Neural progenitor cell (in vitro differentiated cells): ENCODE measurements at places on chromosomes 5 and 9.
A peak's percentile ranks its signal among the peaks of the same experiment; 100 is the strongest.

DNA sequence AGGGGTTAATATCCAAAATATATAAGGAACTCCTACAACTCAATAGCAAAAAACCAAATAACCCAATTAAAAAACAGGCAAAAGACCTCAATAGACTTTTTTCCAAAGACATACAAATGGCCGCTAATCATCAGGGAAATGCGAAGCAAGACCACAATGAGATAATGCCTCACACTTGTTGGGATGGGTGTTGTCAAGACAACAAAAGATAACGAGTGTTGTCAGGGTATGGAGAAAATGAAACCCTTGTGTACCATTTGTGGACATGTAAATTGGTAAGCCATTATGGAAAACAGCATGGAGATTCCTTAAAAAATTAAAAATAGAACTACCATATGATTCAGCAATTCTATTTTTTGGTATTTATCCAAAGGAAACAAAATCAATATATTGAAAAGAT, 620.2 kb downstream of the ACTL7B start:
- no peaks in the 10 kb centered on the region for H3K4me1 ChIP-seq
- H3K4me3 ChIP-seq = no peak overlapping the region
- H3K27ac ChIP-seq = no peak overlapping the region
- H3K36me3 ChIP-seq = no peaks in the 10 kb centered on the region
- no peak for DNase-seq

DNA sequence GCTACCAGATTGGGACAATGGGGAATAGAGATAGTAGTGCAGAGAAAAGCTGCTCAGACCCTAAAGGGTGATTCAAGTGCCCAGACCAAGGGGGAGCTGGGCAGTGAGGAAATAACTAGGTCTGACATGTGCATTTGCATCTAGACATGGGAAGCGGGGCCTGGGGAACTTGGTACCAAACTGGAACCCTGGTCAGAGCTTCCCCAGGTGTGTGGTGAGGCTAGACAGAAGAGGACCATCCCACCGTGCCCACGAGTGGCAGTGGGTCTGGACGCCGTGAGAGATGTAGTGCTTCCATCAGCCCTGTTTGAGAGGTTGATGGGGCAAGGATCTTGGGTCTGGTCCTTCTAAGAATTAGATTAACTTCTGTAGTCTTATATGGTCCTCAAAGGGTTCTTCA, 7.6 kb downstream of the TMEM8B start:
- no peaks in the 10 kb centered on the region for H3K36me3 ChIP-seq
- H3K4me3 ChIP-seq = no peak overlapping the region
- DNase-seq = no peak
- H3K27ac ChIP-seq = no peak overlapping the region
- H3K27me3 ChIP-seq = no peaks in the 10 kb centered on the region

DNA sequence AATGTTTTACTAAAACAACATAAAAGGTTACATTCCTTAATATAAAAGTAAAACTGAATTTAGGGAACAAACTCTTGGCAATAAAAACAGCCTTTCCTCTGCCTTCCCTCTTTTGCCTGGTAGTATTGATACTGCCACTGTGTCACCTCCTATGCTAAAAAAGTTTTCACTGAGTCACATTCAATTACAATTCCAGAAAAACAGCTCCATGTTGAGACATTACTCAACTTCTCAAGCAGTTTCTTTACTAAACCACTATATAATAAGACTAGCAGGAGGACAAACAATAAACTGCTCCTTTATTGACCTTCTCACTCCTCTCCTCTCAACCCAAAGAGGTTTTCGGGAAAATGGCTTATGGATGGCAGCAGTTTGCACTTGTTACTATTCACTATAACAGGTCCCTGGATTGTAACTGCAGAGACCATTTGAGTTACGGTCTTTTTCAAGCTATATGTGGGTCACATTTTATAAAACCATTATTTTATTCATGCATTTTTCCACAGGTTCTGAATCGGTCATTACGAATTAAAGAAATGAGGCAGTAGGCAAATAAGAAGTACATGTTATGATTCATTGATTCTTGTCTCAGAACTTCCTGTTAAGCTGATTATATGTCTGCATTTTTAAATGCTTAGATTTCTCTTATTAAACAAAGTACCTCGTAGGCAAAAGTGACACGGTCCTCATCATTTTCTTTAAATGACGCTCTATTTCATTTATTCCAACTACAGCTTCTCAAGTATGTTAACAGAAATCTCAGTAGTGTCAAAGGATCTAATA, 2.1 kb downstream of the ZDHHC21 start:
- no peak overlapping the region for H3K4me3 ChIP-seq
- no peak overlapping the region for H3K27ac ChIP-seq
- peaks cover 13% of the 10 kb centered on the region for H3K4me1 ChIP-seq
- no peaks in the 10 kb centered on the region for H3K27me3 ChIP-seq

GRCh38 chr9:20625003-20625349, 2.7 kb upstream of the MLLT3 start:
- H3K4me3 ChIP-seq = peak overlapping the region; percentile 84
- H3K36me3 ChIP-seq = no peaks in the 10 kb centered on the region
- no peak for DNase-seq
- H3K27me3 ChIP-seq = peaks cover 39% of the 10 kb centered on the region
- H3K4me1 ChIP-seq = peaks cover 16% of the 10 kb centered on the region

GRCh38 chr9:124075761-124076160, 64.2 kb downstream of the LHX2 start:
- H3K36me3 ChIP-seq = no peaks in the 10 kb centered on the region
- no peak for DNase-seq
- no peaks in the 10 kb centered on the region for H3K4me1 ChIP-seq
- H3K27me3 ChIP-seq = no peaks in the 10 kb centered on the region
- H3K27ac ChIP-seq = no peak overlapping the region
- H3K4me3 ChIP-seq = no peak overlapping the region

DNA sequence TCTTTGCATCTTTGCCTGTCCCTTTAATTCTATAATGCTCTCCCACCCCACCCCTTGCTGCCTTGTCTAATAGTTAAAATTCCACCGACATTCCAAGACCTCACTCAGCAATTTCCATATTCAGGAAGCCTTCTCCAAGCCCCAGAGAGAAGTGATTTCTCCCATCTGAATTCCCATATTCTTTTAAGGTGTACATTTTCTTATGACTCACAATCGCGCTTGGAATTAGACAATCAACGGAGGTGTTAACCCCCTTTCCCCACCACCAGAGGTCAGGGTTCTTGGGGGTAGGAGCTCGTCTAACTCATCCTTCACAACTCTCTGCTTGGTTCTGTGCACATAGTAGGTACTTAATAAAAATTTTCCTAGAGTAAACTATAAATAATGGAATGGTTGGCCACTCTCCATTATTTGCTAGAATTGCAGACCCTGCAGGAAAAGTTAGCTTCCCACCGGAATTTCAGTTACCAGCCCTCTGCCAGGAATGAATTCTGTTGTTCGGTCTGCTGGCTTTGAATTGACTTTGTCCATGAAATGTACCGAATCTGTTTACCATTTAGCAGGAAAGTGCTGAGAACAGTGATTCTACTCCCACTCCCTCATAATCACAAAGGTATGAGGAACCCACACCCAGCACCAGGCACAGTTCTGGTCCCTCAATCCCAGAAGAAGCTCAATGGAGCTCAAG, 5.0 kb downstream of the KCNIP1 start:
- no peak overlapping the region for H3K27ac ChIP-seq
- H3K27me3 ChIP-seq = peaks cover 27% of the 10 kb centered on the region
- H3K4me3 ChIP-seq = no peak overlapping the region
- no peaks in the 10 kb centered on the region for H3K36me3 ChIP-seq
- H3K4me1 ChIP-seq = peaks cover 7% of the 10 kb centered on the region
- no peak for DNase-seq

DNA sequence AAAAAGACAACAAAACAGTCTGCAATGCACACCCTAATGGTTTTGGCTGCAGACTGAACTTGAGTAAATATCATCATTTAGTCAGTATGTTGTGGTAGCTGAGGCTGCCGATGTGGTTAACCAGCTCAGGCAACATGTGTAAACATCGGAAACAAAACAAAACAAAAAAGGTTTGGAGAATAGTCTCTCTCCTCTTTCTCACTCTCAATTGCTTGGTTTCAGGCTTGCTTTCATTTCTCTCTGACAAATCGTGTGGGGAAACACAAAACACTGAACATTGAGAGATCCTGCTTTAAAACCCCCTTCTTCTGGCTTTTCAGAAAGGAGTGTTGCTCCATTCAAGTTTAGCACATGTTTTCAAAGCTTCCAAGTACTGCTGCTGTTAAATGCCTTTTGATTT, 453.3 kb downstream of the BNC2 start:
- no peak overlapping the region for H3K4me3 ChIP-seq
- H3K27ac ChIP-seq = peak overlapping the region; percentile 34
- H3K36me3 ChIP-seq = no peaks in the 10 kb centered on the region
- peaks cover 28% of the 10 kb centered on the region for H3K4me1 ChIP-seq
- no peaks in the 10 kb centered on the region for H3K27me3 ChIP-seq
- no peak for DNase-seq

DNA sequence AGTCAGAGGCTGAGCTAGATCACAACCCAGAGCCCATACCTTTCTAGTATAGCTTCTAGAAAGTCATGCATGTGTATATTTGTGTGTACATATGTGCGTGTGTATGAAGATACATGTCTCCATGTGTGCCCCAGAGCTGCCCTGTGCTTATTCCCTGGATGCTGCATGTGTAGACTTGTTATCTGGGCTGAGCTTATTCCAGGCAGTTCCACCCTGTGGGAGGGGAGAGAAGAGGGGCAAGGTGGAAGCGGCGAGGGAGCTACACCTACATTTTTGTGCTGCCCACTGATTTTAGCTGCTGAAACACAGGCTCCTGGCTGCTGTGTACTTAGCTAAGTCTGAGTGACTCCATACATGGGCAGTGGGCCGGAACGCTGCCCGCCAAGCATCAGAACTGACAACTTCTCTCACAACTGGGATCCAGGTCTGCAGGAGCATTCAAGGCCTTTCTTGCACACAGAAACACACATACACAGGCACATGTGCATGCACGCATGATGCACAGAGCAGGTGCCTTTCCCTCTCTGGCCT, 38.0 kb upstream of the XPA start:
- peaks cover 15% of the 10 kb centered on the region for H3K27me3 ChIP-seq
- DNase-seq = no peak
- no peak overlapping the region for H3K4me3 ChIP-seq
- H3K4me1 ChIP-seq = peaks cover 13% of the 10 kb centered on the region

GRCh38 chr9:84103651-84104377, 123.2 kb downstream of the RMI1 start:
- H3K27ac ChIP-seq = no peak overlapping the region
- peaks cover 63% of the 10 kb centered on the region for H3K27me3 ChIP-seq
- no peak for DNase-seq
- peaks cover 11% of the 10 kb centered on the region for H3K4me1 ChIP-seq
- no peak overlapping the region for H3K4me3 ChIP-seq

- no peak overlapping the region for H3K27ac ChIP-seq
- no peaks in the 10 kb centered on the region for H3K27me3 ChIP-seq
- DNase-seq = no peak
- H3K4me3 ChIP-seq = no peak overlapping the region
- H3K36me3 ChIP-seq = no peaks in the 10 kb centered on the region
- peaks cover 21% of the 10 kb centered on the region for H3K4me1 ChIP-seq
Observed at GRCh38 chr5:125011419-125011818, 265.0 kb upstream of the ZNF608 start.

- peaks cover 8% of the 10 kb centered on the region for H3K27me3 ChIP-seq
- no peak overlapping the region for H3K27ac ChIP-seq
- peaks cover 11% of the 10 kb centered on the region for H3K4me1 ChIP-seq
- peak overlapping the region; percentile 88 for H3K4me3 ChIP-seq
Observed at GRCh38 chr5:134758176-134758503, 439 bp upstream of the DDX46 start.

DNA sequence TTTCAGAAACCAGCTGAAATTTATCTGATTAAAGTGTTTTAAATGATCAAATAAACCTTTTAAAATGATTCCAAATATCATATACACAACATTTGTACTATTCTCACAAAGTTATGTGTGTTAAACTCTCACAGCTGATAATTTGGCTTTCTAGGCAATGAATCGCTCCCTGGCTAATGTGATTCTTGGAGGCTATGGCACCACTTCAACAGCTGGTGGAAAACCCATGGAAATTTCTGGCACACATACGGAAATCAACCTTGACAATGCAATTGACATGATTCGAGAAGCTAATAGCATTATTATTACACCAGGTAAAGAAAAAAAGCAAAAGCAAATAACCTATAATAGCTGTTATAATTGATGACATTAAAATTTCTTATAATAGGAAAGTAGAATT, 72.4 kb downstream of the NNT start:
- no peak overlapping the region for H3K4me3 ChIP-seq
- H3K27ac ChIP-seq = no peak overlapping the region
- no peaks in the 10 kb centered on the region for H3K4me1 ChIP-seq
- DNase-seq = no peak
- H3K27me3 ChIP-seq = no peaks in the 10 kb centered on the region
- H3K36me3 ChIP-seq = no peaks in the 10 kb centered on the region

DNA sequence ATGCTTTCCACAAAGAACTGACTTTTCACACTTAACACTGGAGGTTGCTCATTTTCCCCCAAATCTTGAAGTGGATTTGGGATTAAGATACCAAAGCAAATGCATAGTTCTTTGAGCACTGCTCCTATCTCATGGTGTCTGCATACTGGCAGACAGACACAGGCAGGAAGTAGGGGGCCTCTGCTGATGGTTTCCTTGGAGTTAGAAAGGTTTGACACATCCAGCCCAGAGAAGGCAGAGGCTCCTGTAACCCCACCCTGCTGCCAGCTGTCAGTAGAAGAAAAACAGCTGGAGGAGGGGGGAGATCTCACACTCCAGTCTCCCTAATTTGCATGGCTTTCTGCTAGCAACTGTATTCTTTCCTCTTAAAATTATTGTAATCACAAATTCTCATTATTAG, 44.1 kb downstream of the APTX start:
- H3K27ac ChIP-seq = no peak overlapping the region
- H3K4me1 ChIP-seq = no peaks in the 10 kb centered on the region
- H3K27me3 ChIP-seq = no peaks in the 10 kb centered on the region
- H3K4me3 ChIP-seq = no peak overlapping the region
- H3K36me3 ChIP-seq = no peaks in the 10 kb centered on the region
- DNase-seq = no peak

DNA sequence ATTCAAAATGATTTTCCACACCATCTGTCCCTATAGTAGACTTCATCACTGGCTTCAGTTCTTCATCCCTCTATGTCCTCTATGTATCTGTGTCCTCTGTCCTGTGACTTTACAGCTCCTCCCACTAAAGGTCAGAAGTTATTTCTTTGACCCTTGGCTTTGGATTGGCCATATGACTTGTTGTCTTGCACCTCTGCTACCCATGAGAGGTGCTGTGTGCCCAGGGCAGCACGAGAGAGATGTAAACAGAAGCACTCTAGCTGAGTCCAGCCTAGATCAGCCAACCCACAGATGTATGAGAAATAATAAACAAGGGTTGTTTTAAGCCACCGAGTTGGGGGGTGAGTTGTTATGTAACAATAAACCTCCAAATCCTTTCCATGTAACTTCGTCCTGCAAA, 63.4 kb upstream of the ENTREP1 start:
- DNase-seq = no peak
- H3K36me3 ChIP-seq = no peaks in the 10 kb centered on the region
- H3K4me3 ChIP-seq = no peak overlapping the region
- H3K27me3 ChIP-seq = no peaks in the 10 kb centered on the region
- H3K27ac ChIP-seq = no peak overlapping the region
